ENCODE measurements at places on chromosomes 4 and X.

DNA sequence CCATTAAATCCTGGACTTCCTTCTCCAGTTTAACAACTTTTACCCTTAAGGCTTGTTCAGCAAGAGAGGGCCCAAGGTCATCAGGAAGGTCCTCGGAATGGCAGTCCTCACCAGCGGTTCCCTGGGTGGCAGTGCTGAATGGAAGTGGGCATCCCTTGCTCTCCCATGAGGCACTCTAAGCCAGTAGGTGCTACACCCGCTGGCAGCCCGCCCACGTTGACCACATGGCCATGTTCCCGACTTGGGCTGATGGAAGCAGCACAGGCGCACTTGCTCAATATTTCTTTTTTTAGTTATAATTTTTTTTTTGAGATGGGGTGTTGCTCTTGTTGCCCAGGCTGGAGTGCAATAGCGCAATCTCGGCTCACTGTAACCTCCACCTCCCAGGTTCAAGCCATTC, 277.9 kb downstream of the ZC4H2 start:
- no peak for DNase-seq

DNA sequence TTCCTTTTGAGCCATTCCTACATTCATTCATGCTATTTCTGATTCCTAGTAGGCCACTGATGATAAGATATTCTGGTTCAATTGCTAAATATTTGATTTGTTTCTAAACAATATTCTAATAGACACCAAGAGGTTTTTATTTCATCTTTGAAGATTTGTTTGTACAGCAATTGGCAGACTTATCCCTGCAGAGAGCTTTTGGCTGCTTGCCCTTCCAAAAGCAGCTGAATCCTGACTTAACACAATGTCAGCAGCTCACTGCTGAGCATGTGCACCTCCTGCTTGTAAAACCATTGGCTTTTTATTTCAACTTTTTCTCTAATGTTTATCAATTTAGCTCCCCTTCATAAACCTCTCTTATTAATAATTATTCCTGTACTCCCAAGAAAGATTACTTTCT, 45.3 kb downstream of the MMRN1 start:
- DNase-seq = no peak

GRCh38 chrX:81120936-81121371, 80.8 kb downstream of the HMGN5 start:
- DNase-seq = no peak

GRCh38 chr4:125749354-125749753, 434.6 kb downstream of the FAT4 start:
- DNase-seq = no peak

DNA sequence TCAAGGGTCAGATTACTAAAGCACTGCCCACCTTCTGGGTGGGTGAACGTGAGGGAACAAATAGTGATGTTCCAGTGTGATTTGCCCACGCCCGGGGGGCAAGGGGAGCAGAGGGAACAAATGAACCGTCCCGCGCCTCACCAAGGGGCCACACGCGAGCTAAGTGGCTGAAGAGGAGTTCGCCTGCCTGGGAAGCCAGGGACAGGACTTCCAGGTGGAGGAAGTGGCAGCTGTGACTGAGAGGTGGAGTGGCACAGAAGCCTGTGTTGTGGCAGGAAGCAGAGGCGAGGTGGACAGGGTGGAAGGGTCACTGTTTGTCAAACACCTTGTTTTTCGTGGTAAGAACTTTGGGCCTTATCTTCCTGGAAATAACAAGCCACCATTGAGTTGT, 9.0 kb upstream of the SORBS2 start:
- no peak for DNase-seq

DNA sequence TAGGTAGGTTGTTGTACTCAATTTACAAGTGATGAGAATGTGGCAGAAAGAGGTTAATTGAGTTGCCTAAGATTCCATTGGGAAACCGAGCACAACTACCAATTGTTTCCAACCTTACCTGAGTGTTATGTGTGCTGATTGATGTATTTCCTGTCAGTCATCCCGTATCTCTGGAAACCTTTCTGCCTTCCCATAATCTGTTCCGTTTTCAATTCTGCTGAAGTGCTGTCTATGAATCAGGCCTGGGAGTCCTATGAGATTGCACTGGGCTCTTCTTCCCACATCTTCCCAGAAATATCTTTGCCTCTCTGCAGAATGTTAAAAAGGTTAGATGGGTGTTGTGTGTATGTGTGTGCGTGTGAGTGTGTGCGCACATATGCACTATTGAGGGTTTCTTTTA, 229.5 kb upstream of the ANXA3 start:
- DNase-seq = no peak

DNA sequence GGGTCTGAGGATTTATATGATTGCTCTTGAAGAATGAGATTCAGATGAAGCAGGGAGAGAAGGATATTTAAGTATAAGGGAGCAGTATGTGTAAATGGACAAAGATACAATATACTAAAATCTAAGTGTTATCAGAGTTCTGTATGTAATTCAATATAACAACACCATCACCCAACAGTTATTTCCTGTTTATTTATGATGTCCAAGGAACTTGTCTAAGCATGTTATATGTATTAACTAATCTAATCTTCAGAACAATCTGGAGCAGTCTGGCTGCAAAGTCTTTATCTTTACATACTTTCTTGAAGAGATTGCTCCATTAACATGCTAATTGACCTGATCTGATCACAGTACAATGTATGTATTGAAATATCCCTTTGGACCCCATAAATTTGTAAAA, 203.8 kb upstream of the WDFY3 start:
- DNase-seq = no peak

- DNase-seq = no peak
These were observed 30.4 kb downstream of the ADH7 start for GRCh38 chr4:99404595-99405287.

DNA sequence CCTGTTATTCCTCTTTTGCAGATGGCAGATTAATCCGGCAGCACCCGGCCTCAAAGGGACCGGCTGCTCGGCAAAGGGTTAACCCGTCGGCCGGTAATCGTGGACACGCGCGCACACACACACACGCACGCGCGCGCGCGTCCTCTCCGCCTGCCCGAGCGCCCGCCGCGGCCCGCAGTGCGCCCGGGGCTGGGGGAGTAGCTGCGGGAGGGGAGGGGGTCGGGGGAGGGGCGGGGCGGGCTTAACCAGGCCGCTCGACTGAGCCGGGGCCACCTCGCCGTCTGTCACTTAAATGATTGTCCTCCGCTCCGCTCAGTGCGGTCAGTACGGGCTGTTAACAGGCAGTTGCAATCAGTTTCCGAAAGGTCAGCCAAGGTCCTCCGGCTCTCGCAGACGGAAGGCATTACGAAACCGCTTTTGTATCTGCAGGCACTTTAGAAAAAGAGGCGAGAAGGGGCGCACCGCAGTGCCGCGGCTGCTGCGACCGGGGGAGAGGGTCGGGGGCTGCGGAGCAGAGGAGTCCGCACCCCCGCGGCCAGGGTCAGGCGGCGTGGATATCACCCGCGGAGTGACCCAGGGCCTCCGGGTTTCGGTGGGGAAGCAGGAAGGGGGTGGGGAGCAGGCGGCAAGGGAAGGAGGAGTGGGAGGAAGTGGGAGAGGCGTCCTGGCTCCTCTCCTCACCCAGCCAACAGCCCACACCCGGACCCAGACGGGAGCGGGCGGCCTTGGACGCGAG, 57.3 kb upstream of the BCOR start:
- no peak for DNase-seq

DNA sequence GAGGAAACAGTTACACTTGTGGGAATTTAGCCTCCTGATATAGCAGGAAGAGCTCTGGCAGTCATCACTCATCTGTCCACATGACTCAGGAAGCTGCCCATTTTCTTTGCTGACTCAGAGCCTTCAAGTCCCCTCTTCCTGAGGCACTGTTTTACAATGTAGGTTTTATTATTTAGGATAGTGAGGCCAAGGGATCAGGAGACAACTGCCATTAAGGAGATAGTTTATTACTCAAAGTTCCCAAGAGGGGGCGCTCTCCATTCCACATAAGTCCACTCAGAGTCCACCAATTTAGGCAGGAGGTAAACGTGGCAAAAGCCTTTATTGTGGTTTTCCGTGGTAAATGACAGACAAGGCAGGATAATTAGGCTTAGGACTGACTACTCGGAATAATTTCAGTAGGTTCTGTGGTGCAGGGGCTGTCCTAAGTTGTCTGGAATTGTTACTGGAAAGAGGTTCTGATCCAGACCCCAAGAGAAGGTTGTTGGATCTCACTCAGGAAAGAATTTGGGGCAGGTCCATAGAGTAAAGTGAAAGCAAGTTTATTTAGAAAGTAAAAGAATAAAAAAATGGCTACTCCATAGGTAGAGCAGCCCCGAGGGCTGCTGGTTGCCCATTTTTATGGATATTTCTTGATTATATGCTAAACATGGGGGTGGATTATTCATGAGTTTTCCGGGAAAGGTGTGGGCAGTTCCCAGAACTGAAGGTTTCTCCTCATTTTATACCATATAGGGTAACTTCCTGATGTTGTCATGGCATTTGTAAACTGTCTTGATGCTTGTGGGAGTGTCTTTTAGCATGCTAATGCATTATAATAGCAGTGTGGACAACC, 96.0 kb upstream of the RAB40AL start:
- DNase-seq = no peak

DNA sequence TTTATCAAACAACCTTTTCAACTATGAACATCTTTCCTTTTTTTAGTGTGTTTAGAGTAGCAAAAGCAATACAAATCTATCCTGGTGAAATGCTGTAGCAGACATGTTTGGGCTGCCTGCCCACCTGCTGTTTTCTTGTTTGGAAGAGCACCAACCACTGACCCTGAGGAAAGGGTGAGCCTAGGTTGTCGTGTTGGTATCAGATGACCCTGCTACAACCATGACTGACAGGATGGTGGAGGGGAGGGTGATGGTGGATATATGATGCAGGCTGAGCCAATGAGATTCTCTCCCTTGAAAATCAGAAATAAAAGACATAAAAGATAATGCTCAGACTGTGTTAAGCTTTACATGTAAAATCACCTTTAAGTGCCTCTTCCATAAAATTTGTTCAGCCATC, 201.2 kb downstream of the NPNT start:
- DNase-seq = no peak

GRCh38 chr4:7187168-7187535, 5.2 kb upstream of the SORCS2 start:
- no peak for DNase-seq

- no peak for DNase-seq
These were observed 132.1 kb downstream of the PWWP3B start for GRCh38 chrX:106300239-106300638.

- DNase-seq = no peak
These were observed 90.4 kb downstream of the EIF4E start for GRCh38 chr4:98838531-98838930.

DNA sequence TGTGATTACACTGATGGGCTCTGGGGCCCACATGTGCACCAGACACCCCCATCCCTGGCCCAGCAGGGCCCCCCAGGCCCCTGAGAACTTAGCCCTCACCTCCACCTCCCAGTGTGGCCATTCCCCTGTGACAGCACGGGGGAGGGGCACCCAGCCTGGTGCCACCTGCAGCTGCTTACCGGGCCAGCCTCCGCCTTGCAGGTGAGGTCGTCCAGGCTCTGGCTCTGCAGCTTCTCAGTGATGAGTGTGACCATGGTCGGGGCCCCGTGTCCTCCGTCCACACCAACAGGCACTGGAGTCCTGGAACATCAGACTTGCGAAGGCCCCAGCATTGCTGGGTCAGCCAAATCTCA, 15.6 kb downstream of the FAM53A start:
- DNase-seq = no peak

DNA sequence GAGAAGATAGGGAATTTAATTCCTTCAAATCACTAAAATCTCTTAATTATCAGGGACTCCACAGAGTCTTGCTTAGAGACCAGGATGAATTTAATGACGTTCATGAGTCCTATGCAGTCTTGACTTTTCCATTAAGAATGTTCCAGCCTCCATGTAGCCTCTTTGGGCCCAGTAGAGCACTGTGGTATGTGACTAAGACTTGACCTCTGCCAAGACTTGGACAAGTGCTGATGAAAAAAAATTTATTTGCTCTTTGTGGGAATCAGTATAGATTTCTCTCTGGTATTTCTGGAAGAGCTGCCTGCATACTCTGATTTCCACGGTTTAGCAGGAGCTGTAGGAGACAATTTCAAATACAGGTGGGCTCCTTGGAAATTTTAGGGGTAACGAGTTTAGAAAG, 40.6 kb downstream of the CHRDL1 start:
- DNase-seq = no peak

- no peak for DNase-seq
These were observed 30.2 kb downstream of the ASB5 start for GRCh38 chr4:176238826-176239225.

DNA sequence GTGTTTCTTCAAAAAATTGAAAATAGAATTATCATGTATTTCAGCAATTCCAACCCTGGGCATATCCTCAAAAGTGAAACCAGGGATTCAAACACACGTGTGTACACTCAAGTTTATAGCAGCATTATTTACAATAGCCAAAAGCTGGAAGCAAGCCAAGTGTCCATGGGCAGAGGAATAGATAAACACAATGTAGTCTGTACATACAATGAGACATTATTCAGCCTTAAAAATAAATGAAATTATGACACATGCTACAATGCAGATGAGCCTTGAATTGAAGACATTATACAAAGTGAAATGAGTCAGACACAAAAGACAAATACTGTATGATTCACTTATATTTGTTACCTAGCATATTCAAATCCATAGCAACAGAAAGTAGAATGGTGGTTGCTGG, 853.4 kb downstream of the STIM2 start:
- DNase-seq = no peak

GRCh38 chr4:126582737-126583136, 1050.0 kb upstream of the INTU start:
- DNase-seq = no peak

- DNase-seq = no peak
These were observed 3.9 kb upstream of the ARHGEF38 start for GRCh38 chr4:105548483-105548882.

GRCh38 chr4:137032222-137032621, 500.1 kb downstream of the PCDH18 start:
- no peak for DNase-seq

- no peak for DNase-seq
These were observed 49.5 kb downstream of the CLCN4 start for GRCh38 chrX:10206317-10206716.

GRCh38 chrX:100768679-100769338, 36.9 kb upstream of the SYTL4 start:
- DNase-seq = peak; percentile 53

- DNase-seq = no peak
These were observed 112.4 kb upstream of the SPRY1 start for GRCh38 chr4:123284168-123284567.

DNA sequence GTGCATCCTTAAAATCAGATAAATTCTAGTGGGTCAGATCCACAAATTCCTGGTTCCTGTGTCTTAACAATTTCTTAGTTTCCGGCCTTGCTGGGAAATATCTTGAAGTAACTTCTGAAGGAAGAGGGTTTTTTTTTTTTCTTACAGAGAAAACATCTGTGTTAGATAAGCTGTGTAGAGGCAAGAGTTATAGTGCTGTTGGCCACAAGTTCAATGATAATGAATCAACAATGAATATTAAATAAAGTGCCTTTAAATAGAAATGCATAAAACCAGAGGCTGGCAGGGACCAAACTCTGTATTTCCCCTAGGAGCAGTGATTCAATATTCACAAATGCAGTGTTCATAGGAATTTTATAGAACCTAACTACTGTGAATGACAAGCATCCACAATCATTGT, 711.9 kb upstream of the ATOH1 start:
- DNase-seq = no peak

Measured in stimulated activated CD8-positive, alpha-beta memory T cell treated with anti-CD3 and anti-CD28 coated beads, Interleukin-15, amount 100 ng/mL, for 4 hours (primary cell).